ENCODE measurements at places on chromosomes 12 and 14. TPM values are rescaled to one million over a fixed set of nuclear protein-coding genes. Genes with fewer than 3 reads are reported as not detected.

DNA sequence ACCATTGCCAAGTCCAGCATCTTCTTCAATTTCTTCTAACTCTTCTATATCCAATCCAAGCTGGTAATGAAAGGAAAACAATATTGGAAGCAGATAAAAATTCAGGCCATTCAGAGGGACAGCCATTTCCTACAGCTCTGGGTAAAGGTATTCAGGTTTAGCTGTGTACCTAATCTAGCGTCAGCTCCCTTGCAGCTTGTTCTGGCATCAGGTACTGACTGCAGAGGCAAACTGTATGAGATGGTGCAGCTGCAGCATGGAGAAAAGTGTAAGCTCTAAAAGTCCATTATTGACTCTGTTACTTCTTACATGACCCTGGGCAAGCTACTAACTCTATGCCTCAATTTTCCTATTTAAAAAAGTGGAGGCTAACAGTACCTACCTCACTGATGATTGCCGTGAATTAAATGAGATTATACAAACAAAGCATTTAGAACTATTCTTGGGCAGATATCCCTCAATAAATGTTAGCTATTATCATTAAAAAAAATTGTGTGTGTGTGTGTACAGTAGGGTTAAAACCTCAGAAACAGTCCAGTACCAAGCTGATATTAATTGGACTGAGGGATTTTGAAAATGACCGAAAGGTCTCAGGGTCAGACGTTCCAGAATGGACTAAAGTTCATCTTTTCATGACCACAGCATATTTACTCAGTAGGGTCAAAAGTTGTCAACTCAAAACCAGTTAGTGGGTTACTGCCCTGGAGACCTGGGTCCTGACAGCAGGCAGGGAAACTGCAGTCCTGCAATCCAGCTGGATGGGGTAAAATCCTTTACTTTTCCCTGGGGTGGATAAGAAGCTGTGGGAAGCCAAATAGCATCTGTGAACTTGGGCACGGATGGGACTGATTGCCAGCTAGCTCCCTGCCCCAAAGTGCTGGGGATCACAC, 8.9 kb downstream of the PYGL start:
- no peak for DNase-seq

The SLC35F4 gene
- total RNA-seq, result not detected

The SLC10A1 gene
- total RNA-seq, result not detected

The KRT2 gene
- not detected for total RNA-seq

The KRT74 gene
- total RNA-seq, result not detected

The KDM2B gene
- 81.7 TPM for total RNA-seq

- no peak for DNase-seq
Measured at GRCh38 chr14:56293506-56293905, 175.3 kb downstream of the PELI2 start.

DNA sequence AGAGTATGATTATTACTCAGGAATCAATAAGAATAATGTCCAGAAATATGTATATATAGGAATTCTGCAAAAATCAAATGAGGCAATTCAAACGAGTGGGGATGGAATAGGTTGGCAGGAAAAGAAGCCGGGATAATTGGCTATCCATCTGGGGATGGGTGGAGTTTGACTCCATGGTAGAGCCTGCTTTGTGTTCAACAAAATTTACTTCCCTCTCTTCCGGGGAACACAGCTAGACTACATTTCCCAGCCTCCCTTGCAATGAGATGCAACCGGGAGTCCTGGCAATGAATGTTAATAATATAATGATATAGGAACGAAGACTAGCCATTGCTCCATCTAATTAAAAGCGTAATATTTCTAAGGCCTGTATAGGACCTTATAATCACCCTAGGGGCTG, 146.6 kb downstream of the EFCAB11 start:
- DNase-seq, result no peak

GRCh38 chr14:32083789-32084188, 6.7 kb downstream of the ARHGAP5 start:
- no peak for DNase-seq

The SLCO1B1 gene
- total RNA-seq, result not detected

The UNC79 gene
- 0.15 TPM for total RNA-seq
